ENCODE measurements at places on chromosomes 4 and X.
A peak's percentile ranks its signal among the peaks of the same experiment; 100 is the strongest.

DNA sequence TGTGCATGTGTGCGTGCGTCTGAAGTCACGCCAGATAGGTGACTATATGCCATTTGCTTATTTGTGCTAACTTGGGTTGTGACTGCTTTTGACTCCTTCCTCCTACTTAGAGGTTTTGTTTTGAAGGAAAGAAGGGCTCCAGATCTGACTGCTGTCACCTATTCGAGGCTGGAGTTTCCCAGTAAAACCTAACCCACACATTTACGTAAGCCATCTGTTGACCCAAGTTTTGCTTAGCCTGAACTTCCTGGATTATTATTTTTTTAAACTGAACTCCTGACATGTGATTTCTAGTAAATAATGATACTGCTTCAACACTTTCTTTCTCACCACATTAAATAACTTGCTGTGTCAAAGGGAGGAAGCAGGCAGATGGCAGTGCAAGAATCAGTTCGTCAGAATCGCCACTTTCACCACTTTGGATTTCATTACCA lies 41.5 kb downstream of the DTHD1 start:
- DNase-seq: no peak

DNA sequence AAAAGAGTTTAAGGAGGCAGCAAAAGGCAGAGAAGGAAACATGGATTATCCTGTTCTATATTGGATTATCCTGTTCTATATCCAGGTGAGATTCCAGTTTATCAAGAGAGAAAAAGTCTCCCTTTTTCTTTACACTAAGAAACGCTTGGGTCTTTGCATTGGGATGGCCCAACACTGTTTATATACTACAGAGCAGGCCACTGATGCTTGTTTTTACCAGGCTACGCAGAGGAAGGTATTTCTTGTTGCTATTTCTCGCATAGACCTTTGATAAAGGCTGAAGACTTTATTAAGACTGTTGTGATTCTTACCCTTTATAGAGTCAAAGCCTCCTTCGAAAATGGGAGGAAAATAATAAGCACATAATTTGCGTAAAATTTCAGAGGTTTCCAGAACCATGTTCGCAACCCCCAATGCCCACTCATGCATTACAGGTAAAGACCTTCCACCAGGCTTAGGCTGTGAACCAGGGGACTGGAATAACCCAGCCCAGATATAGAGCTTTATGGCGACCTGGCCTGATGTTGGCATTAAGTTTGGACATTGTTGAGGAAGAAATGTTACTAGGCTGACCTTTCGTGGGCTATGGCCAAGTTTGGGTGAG lies 218.3 kb downstream of the PTTG2 start:
- no peak for DNase-seq

DNA sequence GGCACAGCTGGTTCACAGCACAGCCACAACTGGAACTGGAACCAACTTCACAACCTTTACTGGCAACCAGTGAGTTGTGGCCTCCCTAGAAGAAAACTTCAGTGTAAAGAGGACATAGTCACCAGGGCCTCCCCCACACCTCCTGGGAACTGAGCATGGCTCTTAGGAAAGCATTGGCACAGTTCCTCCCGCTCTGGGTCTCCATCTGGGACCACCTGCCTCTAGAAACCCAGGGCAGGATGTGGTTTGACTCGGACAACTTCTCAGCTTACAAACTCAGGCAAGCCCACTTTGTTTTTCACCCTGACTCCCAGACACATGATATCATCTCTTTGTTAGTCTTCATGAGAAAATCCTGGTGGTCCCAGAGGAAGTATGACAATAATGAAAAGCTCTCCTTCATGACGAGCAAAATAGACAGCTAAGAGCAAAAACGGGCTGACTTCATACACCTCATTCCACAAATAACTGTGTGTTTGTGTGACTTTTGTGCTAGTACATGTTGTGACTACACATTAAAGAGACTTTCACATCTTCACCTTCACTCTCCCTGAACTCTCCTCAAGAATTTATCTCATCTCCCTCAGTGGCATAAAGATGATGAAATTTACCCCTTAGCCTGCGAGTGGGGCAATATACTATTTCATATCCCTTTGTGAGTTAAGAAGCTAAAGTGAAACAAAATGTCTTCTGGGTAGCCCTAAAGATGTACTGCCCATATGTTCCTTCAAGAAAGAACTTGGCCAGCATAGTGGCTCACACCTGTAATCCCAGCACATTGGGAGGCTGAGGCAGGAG lies 75.4 kb downstream of the SH3KBP1 start:
- no peak for DNase-seq

DNA sequence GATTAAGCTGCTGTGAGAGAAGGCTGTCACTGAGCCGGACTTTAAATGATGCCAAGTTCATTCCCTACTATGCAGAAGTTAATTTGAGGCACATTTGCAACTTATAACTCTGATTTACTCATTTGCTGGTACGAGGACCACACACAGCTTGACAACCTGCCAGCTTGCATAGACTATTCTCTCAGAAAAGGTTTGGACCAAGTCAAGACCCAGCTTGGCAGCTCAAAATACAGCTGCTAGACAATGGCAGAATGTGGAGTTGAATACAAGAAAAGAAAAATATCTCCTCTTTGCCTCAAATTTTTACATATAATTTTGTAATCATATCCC lies 338.9 kb downstream of the DHX15 start:
- DNase-seq: no peak

DNA sequence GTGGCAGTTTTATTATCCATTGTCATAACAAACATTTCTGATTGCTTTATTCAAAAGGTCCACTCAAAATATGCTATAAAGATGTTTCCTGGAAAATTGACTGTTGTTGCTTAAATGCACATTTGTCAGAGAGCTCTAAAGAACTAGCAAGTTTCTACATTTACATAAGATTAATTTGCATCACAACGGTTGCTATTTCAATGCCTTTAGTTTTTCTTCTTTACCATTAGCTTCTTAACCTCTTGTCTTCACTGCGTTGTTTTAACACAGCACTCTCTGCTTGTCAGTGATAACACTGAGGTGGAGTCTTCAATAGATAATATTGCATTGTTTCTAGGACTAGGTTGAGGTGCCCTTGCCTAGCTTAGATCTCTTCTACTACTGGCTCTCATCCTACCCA lies 76.7 kb upstream of the GALNT7 start:
- DNase-seq: no peak

DNA sequence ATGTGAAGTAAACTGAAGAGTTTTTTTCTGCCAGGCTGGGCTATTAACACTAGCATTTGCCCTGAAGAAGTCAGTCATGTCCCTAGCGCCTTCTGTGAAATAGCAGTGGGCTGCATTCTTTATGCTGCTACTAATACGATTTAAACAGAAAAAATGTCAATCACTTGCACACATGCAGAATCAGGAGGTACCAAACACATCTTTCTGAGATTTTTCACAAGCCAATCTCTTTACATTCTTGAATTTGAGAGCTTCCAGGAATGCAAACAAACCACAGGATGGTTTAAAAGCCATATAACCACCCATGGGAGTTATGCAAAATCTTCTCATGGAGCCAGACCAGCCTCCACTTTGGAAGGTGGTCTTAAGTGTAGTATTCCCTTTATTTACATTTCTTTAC lies 220.1 kb downstream of the IQCM start:
- no peak for DNase-seq

DNA sequence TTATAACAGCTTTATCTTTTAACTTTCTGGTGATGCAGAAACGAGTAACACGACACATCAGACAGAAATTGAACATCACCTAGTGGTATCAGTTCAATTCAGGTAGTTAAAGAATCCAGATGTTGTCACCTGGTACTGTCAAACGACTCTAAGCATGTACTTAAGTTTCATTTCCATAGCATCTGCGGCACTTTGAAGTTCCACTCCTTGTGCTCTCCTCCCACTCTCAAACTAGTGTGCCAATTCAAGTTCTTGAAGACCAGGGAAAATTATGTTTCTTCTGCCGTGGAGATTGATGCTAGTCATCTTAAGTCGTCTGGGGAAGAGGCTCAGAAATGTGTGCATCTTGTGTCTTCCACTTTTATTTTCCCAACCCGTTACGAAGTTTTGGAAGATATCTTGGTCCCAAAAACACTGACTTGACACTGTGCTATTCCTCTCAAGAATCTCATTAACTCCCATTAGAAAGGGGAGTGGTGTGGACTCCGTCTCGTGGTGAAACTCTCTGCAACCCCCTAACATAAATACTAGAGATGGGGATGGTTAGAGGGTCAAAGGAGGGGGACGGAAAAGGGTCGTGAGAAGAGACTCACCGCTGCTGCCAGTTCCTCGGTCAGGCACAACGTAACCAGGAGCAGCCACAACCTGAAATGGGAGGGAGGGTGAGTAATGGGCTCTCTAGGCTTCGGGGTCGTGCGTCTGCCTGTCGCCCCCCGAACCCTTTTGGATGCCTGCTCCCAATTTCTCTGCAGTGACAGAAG lies 693 bp downstream of the COL4A6 start:
- DNase-seq: no peak

DNA sequence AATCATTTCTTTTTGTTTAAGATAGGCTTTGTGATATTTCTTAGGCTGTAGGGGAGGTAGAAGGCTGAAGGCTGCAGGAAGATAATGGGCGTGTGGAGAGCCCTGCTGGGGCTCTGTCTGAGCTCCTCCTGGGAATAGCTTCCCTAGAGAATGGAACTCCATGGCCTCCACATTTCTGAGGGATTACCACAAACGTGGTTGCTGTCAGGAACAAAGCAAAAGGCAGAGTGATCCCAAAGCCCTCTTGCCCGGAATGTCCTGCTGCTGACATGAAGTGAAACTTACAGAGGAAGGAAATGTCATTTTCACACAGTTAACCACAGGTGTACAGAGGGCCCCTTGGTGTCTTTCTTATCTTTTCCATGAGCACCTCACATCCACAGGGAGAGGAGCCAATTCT lies 89.3 kb downstream of the DDIT4L start:
- DNase-seq: no peak

- peak; percentile 44 for DNase-seq
Measured at GRCh38 chr4:152534541-152535359, 1.1 kb downstream of the FBXW7 start.

DNA sequence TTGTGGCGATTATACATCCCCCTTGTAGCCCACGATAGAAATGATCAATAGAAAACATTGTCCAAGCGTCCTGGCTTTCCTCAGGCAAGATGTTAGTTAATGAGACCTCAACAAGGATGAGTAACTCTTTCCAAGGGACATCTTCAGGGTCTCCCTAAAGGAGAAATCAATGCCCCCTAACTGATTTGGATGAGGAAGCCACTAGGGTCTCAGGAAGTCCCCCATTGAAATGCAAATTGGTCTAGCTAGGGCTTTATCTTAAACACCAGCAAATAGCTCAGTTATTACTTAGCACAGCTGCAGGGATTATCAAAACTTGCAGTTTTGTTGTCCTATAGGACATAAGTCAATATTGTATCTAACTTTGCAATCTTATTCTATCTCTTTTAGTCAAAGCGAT lies 721.5 kb downstream of the IL1RAPL1 start:
- DNase-seq: no peak

- no peak for DNase-seq
Measured at GRCh38 chrX:86460760-86461159, 312.5 kb downstream of the DACH2 start.

- DNase-seq: no peak
Measured at GRCh38 chr4:71468116-71468710, 129.4 kb downstream of the SLC4A4 start.

- DNase-seq: no peak
Measured at GRCh38 chr4:187236209-187236890, 512.7 kb upstream of the FAT1 start.

DNA sequence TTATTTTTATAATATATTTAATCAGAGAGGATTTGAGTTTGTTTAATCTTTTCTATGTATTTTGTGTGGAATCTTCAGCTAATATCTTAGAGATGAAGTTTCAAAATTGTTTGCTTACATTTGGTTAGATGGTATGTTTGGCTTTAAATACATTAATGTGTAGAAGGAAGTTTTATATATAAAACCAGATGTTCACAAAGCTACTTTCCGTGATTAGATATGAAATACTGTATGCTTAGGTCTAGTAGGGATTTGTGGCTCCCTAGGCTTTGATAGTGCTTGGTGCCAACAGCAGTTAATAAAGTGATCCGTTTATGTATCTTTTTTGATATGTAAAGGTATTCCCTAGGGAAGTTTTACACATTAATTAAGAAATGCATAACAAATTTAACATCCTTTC lies 223.0 kb downstream of the ARHGAP10 start:
- no peak for DNase-seq

DNA sequence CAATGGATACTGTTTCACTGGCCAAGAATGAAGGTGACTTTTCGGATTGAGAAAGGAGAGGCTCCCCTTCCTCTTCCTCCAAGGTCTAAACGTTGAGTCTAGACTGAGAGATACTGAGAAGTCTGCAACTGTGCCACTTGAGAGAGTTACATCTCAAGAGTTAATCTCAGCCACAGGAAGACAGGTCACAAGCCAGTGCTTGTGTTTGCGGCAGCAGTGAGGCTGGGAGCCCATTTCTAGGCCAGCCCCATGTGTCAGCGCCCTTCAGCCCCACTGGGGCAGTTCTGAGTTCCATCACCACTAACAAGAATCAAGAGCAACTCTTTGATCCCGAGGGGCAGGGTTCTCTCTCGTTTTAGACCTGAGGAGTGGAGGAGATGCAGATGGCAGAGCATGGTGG lies 7.3 kb upstream of the SEC24D start:
- no peak for DNase-seq

DNA sequence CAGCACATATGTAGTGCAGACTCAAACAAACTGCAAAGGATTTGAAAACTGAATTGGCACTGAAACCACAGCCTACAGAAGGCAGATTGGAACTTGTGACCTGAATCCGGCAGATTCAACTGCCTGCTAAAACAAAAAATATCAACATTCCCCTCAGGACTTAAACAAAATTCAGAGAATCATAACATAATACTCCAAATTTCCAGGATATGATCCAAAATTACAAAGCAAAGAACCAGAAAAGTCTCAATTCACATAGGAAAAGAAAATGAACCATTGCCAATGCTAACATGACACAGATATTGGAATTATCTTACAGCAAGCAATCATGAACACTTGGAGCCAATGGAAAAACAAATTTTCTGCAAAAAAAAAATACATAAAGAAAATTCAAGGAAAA lies 250.4 kb downstream of the PRDM5 start:
- no peak for DNase-seq

Data from dorsolateral prefrontal cortex (tissue), 122 donors.